ENCODE measurements at places on chromosomes 7 and 10.

DNA sequence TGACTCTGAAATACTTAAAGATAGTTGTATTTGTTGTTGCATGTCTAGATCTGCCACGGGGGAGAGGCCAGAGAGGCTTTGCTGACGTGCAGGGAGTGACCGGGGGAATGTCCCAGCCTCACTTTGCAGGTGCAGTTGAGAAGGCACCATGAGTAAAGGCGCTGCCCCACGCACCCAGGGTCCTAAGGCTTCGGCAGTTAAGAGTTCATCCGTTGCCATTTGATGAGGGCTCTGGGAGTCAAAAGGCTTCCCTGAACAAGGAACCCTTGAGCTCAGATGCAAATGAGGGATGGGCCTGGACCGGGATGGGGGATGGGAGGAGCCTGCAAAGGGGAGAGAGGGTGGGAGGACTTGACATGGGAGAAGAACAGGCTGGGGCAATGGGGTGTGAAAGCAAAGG is 20.4 kb downstream of the PPP2R2D start:
- DNase-seq = no peak

DNA sequence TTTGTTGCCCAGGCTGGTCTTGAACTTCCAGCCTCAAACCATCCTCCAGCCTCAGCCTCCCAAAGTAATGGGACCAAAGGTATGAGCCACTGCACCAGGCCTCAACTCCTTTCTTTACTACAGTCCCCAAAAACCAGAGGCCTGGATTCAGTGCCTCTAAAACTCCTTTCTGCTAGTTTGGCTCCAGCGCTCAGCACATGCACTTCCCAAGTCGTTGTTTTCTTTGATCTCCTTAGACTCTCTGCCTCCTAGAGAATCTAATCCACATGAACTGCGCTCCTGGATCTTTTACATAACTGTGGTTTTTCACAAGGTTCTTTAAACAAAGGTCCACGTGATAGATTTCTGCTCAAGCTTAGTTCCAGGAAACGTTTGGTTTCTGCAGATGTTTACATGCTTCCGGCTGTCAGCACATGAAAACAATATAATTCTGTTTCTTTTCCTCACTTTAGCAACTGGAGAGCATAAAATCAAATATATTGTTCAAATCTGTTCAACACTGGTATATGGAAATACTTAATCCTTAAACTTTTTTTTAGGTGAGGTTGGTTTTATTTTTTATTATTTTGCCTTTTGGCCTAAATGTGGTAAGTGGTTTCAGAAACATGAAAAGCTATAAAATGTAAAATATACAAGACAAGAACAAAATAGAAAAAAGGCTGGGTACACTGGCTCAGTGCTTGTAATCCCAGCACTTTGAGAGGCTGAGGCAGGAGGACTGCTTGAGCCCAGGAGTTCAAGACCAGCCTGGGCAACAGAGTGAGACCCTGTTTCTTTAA is 270.5 kb upstream of the MKLN1 start:
- DNase-seq = peak; percentile 81

DNA sequence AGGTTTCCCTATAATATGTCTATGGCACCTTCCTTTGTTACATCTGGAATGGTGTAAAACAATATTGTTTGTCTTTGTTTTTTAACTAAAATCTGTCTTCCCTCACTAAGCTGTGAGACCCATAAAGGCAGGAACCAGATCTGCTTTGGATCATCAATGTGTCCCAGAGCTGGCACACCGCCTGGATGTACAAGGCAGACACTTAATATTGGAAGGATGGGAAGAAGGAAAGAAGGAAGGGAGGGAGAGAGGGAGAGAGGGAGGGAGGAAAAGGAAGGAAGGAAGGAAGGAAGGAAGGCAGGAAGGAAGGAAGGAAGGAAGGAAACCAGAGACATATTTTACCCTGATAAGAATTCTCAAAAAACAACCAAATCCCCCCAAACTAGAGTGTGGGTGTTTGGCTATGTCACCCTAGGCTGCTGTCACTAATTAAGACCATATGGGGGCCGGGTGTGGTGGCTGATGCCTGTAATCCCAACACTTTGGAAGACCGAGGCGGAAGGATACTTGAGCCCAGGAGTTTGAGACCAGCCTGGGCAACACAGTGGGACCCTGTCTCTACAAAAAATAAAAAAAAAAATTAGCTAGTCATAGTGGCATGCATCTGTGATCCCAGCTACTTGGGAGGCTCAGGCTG is 59.6 kb downstream of the SH3PXD2A start:
- no peak for DNase-seq

- no peak for DNase-seq
Measured at GRCh38 chr10:43086321-43086942, 9.6 kb downstream of the RET start.

DNA sequence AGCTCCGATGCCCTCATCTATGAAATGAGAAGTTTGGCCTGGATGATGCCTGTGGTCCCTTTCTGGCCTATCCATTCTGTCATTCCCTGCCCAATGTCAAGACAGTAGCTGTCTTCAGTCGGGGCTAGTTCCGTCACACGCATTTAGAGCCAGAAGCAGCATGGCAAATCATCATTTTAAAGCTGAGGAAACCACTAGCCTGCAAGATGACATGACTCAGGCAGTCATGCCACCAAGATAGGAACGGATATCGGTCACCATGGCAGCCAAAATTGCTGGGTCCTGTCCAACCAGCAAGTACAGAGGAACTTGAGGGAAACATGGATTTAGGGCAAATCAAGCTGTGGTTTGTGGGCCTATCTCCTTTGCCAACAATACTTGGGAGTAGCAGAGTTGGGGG is 64.5 kb upstream of the MRLN start:
- DNase-seq = no peak
